ENCODE measurements at places on chromosomes 1 and 21.
A peak's percentile ranks its signal among the peaks of the same experiment; 100 is the strongest.

GRCh38 chr1:17539118-17539476, 401 bp upstream of the ARHGEF10L start:
- DNase-seq, result no peak

DNA sequence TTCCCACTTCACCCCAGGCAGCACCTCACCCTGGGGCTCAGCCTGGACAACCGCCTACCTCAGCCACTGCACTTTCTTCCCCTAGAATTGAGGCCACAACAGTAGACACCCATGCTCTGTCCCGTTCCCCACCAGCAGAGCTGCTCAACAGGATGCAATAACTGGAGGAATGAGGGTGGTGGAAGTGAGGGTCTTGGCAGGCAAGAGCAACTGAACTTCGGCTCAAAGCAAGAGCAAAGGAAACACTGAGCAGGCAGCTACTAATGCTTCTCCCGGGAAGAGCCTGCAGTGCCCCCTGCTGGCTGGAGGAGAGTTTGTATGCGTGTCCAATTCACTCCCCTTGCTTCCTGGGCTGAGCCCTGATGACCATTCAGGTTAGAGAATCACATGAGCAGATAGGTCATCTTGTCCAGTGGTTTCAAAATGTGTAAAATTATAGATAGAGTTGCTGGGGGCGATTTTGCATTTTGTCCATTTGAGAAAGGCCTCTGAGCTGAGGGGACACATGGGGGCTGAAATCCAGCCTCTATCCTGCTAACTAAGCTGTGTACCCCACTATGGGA, 13.9 kb downstream of the NT5C1A start:
- DNase-seq, result peak; percentile 31

DNA sequence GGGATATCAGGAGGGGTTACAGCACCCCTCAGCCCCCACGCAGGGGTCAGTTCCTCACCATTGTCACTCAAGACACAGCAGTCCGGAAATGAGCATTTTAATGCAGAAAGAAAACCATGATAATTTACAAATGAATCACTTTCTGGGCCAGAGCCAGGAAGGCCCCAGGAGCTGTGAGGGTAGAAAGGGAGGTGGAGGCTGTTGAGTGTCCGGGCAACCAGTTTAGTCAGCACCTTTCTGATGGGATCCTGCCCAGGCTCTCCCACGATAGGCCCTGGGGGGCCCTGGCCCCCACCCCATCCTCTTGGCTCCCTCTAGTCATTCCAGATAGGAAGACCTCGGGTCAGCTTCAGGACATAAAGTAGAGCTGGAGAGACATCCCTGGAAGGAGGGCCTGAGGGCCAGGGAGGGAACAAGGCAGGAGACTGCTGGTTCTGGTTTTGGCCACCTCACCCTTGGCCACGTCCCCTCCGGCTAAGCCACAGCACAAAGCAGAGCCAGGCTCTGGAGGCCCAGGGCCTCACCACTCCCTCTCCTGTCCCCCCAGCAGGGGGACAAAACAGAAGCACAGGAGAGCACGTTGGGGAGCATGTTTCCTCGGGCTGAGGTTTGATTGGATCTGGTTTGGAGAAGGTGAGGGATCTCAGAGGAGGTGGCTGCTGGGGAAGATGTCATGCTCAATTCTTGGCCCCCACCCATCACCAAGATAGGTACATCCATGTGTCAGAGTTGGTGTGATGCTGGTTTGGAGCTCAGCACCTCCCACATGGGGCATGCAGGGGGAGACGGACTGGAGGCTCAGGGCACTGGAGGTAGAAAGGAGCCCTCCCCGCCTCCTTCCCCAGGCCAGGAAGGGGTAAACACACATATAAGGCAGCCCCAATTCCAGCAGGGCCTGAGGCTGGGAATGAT, 20.6 kb downstream of the ETNK2 start:
- DNase-seq, result no peak

DNA sequence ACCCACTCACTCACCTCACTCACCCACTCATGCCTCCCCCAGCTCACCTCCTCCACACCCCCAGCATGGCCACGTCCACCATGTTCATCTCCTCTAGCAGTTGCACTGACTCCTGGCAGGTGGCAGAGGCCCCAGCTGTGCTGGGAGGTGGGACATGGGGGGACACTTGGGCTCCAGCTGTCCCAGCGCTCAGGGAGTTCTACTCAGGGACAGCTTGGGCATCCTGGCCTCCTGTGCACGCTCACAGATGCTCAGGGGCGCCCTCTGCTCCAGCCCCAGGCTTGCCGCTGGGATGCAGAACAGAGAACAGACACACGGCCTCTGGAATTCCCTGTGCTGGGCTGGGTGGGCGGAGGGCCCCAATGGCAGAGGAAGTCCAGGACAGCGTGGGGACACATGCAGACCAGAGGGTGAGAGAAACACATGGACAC, 5.2 kb downstream of the KRTAP10-8 start:
- no peak for DNase-seq

- DNase-seq, result no peak
Measured at GRCh38 chr1:150628766-150629114, 672 bp downstream of the ENSA start.

- no peak for DNase-seq
Measured at GRCh38 chr1:59165353-59165752, 131.5 kb upstream of the FGGY start.

GRCh38 chr1:203101813-203102634, 16.2 kb upstream of the MYOG start:
- no peak for DNase-seq

GRCh38 chr1:232690285-232690935, 60.5 kb upstream of the SIPA1L2 start:
- no peak for DNase-seq

- no peak for DNase-seq
Measured at GRCh38 chr1:147168626-147169058, 3.6 kb downstream of the PRKAB2 start.

DNA sequence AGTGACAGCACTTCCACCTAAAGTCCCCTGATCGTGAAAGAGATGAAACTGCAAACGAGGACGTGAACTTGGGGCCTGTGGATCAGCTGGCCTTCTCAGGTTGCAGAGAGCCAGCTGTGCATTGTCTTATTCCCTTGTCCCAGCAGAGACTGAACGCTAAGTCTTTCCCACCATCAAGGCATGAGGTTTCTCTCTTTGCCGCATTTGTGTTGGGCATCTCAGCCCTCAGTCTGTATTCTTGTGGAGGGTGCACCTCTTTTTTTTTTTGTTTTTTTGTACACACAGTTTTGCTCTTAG, 71.4 kb downstream of the KIF26B start:
- no peak for DNase-seq

GRCh38 chr1:174393885-174394284, 53.9 kb upstream of the GPR52 start:
- DNase-seq, result no peak

GRCh38 chr1:29599826-29600225, 363.5 kb downstream of the PTPRU start:
- DNase-seq, result no peak

- peak; percentile 72 for DNase-seq
Measured at GRCh38 chr21:17903029-17903806, 84.1 kb upstream of the C21orf91 start.

GRCh38 chr1:230356869-230357794, 69.0 kb downstream of the PGBD5 start:
- no peak for DNase-seq
